ENCODE measurements at places on chromosomes 16 and 17.

- DNase-seq = peak; percentile 70
Observed at GRCh38 chr17:79082311-79083190, 7.9 kb downstream of the ENGASE start.

DNA sequence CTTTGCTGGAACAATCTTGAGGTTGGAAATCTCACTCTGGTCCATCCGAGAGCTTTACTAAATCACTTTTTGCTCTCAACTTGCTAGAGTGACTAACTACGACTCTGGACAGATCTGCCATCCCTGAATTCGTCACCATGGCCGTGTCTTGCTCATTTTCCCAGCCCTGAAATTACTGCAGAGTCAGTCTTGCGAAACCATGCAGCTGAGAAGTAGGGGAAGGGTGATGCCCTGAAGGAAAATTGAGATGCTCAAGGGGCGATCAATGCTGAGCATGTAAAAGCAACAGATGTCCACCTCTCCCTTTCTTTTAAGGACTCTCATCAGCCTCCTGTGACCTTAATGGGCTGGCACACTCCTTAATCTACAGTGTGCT, 18.8 kb downstream of the PCTP start:
- DNase-seq = no peak

DNA sequence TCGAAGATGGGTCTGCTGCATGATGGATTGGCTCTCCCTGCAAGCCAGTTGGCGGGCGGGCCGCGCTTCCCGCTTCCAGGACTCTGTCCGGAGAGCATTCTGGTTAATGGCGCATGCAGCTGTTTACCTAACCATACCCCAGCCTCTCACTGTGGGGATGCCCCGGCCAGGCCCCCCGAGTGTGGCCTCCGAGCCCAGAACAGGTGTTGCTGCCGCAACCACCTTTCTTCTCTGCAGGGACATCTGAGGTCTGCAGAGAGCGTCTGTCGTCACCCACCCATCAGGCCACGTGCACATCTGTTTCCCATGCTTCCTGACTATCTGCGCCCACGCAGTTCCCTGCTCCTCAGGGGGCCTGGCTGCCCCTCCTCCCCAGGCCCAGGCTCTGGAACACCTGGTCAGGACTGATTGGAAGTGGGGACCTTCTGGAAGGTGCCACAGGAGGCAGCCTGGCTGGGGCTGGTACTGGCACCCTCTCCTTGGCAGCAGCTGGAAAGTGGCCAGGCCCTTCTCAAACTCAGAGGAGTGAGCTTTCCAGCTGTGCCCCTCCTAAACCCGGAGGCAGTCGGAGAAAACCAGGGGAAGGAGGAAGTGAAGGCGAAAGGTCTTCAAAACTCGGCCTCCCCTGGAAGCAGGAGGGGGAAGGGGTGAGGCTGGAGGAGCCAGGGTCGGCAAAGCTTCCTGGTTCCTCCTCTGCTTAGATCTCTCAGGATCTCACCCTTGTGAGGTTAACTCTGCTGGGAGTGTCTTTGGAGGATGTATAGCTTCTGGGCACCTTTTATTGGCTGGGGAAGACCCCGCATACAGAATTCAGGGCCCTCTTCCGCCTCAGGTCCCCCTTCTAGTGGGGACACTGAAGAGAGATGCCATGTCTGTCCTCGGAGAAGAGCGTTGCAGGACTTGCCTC, 64.5 kb upstream of the CIBAR2 start:
- no peak for DNase-seq

GRCh38 chr17:77391668-77392375, 251.1 kb downstream of the SEC14L1 start:
- peak; percentile 78 for DNase-seq

DNA sequence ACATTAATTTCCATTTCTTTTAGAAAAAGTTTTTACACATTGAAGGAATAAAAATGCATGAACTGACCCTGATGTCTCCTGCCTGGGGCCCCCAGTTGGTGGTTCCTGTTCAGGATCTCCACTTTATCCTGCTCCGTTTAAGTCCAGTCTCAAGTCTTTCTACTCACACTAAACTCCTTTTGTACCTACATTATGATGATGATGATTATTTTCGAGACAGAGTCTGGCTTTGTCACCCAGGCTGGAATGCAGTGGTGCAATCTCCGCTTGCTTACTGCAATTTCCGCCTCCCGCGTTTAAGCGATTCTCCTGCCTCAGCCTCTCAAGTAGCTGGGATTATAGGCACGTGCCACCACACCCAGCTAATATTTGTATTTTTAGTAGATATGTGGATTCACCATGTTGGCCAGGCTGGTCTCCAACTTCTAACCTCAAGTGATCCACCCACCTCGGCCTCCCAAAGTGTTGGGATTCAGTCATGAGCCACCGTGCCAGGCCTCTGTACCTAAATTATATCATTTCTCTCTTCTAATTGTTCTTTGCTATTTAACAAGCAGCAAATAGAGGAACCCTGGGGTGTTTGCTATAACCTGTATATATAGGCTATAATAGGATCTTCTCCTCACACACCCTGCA, 2.2 kb upstream of the FOXK2 start:
- DNase-seq = no peak

- peak; percentile 98 for DNase-seq
Observed at GRCh38 chr16:81006813-81007695, at the start of the genes CENPN and CMC2. Gene CENPN (plus strand): TSS chr16:81007214. CDS start chr16:81011940, 4,726 bp downstream. Gene CMC2 (minus strand): TSS chr16:81006885. CDS start chr16:80997394, 9,491 bp downstream.

All from CD4-positive, alpha-beta T cell treated with Interleukin-17A for 4 hours (primary cell).